ENCODE measurements at places on chromosomes 6 and 20. TPM values are rescaled to one million over a fixed set of nuclear protein-coding genes. Genes with fewer than 3 reads are reported as not detected.

- no peak for DNase-seq
These were observed 1274.2 kb upstream of the GJE1 start for GRCh38 chr6:140858381-140858971.

DNA sequence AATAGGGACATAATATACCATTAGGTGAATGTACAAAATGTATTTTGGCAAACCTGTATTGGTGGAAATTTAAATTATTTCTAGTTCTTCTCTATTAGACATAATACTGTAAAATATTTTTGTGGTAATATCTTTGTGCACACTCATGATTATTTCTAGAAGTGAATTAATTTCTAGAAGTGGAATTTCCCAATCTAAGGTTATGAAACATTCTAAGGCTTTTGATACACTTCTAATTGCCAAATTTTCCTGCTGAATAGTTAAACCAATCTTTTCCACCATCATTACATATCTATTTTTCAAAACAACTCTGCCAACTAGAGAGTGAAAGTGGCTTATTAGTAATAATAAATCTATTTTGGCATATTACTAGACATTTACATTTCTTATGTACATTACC is 1.8 kb upstream of the CCND3 start:
- no peak for DNase-seq

GRCh38 chr6:747028-747427 is 54.1 kb upstream of the EXOC2 start:
- DNase-seq: no peak

DNA sequence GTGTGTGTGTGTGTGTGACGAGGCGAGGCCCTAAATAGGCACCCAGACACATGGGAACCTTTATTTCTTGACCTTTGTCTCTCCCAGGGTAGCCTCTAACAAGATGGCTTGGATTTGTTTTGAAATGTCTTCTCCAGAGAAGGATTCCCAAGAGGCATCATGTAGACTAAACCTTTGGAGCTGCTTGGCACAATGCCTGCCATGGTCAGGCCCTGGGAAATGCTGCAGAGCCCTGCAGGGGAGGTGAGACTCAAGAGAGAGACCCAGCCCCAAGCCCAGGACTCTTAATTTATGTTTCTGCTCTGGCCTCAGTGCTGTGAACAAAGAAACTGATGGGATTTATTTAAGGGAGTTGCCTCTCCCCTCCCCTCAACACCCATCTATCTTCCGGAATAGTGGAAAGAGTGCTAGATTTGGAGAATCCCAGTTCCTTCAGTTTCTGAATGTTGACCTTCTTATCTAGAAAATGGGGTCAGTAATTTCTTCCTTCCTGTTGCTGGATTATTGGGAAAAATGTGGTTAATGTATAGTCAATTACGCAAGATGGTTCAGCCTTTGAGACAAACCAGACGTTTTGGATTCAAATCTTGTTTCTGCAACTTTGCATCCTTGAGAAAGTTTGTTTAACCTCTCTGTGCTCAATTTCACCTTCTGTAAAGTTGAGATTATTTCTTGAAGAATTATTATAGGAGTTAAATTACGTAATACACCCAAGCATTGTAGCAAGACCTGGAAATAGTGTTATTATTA is 434.8 kb downstream of the MAFB start:
- no peak for DNase-seq

DNA sequence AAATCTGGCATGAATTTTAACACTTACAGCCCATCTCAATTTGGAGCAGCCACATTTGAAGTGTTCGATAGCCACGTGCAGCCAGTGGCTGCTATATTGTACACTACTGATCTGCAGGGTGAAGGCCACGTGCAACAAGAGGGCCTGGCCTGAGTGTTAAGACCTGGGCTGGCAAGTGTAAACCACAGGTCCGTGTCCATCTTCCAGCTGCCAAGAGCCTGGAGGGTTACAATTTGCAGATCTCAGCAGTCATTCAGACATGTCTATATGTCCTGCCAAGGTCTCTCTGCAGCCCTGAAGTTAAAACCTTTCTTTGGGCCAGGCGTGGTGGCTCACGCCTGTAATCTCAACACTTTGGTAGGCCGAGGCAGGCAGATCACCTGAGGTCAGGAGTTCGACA is 14.1 kb downstream of the SGK2 start:
- no peak for DNase-seq

GRCh38 chr6:164926686-164927085 is 382.7 kb downstream of the C6orf118 start:
- DNase-seq: no peak

DNA sequence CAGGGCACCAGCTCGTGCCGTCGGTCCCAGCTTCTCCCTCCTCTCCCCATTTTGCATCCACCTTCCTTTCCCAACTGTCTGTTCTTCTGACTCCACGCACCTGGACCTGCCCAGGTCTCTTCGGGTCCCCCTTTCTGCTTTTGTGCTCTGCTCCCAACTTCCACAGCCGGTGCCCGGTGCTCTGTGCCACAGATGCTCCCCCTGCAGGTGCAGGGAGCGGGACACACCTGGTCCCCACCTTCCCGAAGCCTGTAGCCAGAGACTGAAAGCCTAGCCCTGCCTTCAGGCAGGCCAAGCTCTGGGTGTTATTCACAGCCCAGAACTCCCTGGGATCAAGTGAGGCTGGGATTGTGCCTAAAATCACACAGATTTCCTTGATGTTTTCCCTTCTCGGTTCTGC is 24.6 kb upstream of the BMP7 start:
- DNase-seq: no peak

- DNase-seq: no peak
These were observed 1.2 kb downstream of the GFRA4 start for GRCh38 chr20:3661814-3662665.

GRCh38 chr6:146097586-146097985 is 68.7 kb downstream of the GRM1 start:
- no peak for DNase-seq

GRCh38 chr6:100353276-100354015 is 111.3 kb downstream of the SIM1 start:
- DNase-seq: no peak

GRCh38 chr6:12386816-12387215 is 96.7 kb downstream of the EDN1 start:
- DNase-seq: no peak

- no peak for DNase-seq
These were observed 84.6 kb downstream of the MRAP2 start for GRCh38 chr6:84118191-84118590.

- DNase-seq: no peak
These were observed 102.6 kb upstream of the HDGFL1 start for GRCh38 chr6:22466665-22467245.

GRCh38 chr6:38011937-38012336 is 192.4 kb downstream of the ZFAND3 start:
- no peak for DNase-seq

Gene TP53TG5
- polyA plus RNA-seq: 0.69 TPM

Gene TUBB2B
- 109 TPM for polyA plus RNA-seq

Gene FOXC1
- 96.5 TPM for polyA plus RNA-seq

Gene SLC17A4
- 1.4 TPM for polyA plus RNA-seq

Data from left renal pelvis (tissue), 4 donors.